NCI-H446 (cell line): ENCODE measurements at places on chromosomes 4 and X.

DNA sequence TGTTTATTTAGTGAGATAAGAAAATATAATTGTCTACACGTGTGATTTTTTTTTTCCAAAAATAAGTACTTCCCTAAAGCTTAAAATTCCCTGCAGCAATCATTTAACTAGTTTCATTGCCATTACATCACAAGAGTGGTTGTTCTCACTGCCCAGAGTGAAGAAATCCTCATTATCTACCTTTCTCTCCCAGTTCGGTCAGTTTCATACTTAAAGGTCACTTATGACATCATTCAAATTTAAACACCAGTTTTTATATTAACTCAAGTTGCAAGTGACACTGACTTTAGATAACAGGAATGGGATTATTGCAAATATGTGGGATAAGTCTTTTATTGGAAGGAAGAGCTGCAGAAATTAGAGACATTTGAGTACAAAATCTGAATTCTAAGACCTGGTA lies 1699.8 kb upstream of the IGFBP7 start:
- no peak for DNase-seq

GRCh38 chr4:122764071-122764820 lies 31.7 kb downstream of the BBS12 start:
- DNase-seq: no peak

- DNase-seq: no peak
These were observed 44.9 kb downstream of the CXCL1 start for GRCh38 chr4:73914071-73914470.

DNA sequence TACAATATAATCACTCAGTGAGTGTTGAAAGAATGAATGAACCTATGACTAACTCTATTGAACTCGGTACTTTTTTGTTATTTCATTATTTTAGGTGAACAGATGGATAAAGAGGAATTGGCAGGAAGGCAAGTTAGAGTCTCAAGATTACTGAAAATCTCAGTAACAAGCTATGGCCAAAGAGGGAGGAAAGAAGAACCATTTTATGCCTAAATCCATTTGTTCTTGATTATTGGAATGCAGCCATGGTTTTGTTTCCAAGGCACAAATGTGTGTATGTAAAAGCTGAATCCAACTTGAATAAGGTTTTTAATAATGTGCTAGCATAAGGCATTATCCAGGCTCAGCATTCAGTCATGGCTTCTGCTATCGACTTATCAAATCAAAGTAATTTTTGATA lies 196.4 kb downstream of the DTHD1 start:
- DNase-seq: peak; percentile 89

GRCh38 chr4:183345261-183345660 lies 23.0 kb upstream of the CLDN24 start:
- DNase-seq: no peak

DNA sequence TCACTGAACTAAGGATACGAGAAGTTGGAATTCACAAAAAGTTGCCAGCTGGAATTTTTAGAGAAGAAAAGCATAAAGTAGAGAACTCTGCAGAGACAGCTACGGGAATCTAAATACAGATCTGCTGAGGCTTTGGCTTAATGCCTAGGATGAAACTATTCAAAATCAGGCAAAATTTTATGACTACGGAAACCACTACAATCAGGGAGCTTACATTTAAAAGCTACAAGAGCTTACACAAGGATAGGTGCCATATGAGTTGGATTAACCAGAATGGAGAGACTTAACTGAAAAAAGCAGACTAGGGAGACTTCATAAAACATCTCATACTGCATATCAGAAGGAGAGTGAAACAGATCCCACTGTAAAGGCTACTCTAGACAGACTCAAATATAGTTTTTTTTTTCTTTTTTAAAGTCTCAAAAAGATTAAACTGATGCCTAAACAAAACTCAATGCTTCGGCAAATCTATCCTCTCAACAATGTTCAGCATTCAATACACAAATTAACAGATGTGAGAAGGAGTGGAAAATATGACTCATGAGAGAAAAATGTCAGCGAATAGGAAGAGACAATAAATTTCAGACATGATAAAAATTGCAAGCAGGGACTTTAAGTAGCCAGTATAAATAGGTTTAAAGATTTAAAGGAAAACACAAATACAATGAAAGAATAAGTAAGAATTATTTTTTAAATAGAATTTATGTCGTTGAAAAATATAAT lies 586.1 kb downstream of the FSTL5 start:
- no peak for DNase-seq

- DNase-seq: no peak
These were observed 22.4 kb downstream of the STK26 start for GRCh38 chrX:132045456-132045855.

DNA sequence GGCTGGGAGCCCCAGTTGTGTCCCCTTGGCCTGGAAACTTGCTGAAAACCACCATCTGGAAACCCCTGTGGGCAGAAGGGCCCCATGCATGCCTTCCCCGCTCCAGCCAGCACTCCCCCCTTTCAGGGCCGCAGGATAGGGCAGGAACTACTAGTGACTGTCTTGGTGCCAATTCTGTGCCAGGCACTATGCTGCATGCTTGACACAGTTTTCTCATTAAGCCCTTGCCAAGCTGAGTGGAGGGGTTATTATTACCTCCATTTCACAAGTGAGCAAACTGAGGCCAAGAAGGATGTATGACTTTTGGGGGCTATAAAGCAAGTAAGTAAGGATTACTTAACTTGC lies 73.6 kb upstream of the PJA1 start:
- no peak for DNase-seq

- DNase-seq: no peak
These were observed 41.9 kb downstream of the PCDH19 start for GRCh38 chrX:100368167-100368566.

GRCh38 chrX:15321447-15321846 lies 6.0 kb upstream of the ASB11 start:
- no peak for DNase-seq

DNA sequence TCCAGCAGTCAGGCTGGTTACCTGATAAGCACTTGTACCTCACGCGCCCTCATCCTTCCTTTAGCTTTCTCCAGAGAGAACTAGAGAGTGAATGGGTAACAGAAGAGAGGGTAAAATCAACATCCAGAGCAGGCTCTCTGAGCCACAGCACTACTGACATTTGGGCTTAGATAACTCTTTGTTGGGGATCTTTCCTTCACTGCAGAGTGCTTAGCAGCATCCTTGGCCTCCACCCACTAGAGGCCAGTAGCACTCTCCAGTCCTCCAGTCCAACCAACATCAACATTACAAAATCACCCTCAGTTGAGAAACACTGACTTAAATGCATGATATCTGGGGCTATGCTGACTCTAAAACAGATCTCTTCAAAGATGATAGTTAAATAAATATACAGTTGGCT lies 220.7 kb downstream of the TACR3 start:
- no peak for DNase-seq

DNA sequence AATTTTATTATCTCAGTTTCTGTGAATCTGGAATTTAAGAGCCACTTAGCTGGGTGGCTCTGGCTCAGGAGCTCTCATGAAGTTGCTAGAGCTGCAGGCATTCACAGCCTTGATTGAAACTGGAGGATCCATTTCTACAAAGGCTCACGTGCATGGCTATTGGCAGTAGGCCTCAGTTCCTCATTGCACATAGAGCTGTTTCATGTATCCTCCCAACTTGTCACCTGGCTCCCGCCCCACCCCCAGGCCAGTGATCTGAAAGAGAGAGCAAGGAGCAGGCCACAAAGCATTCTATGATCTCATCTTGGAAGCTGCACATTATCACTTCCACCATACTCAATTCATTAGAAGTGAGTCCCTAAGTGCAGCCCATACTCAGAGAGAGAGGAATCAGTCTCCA lies 18.5 kb upstream of the AP1AR start:
- no peak for DNase-seq

- DNase-seq: no peak
These were observed 168.6 kb downstream of the AFAP1 start for GRCh38 chr4:7771056-7771455.

- DNase-seq: no peak
These were observed 64.1 kb downstream of the STX18 start for GRCh38 chr4:4477796-4478195.

- DNase-seq: no peak
These were observed 46.1 kb upstream of the TLR2 start for GRCh38 chr4:153638011-153638410.

DNA sequence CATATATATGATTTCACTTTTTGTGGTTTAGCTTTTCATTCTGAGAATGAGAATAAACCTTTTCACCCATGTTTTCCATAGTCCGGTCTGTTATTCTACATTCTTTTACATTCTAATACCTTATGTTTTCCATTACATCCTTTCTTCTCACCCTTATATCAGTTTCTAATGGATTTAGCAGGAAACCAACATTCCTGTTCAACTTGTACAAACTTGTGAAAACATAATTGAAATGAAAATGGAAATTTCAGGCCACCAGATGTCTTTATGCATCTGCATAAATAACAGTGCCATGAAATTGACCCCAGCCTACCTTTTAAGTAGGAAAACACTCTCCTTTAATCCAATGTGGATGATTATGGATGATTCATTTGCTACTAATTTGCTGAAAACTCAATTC lies 494.8 kb upstream of the ZFP42 start:
- no peak for DNase-seq

GRCh38 chrX:68307769-68308168 lies 125.5 kb downstream of the OPHN1 start:
- DNase-seq: no peak

GRCh38 chr4:54741202-54741601 lies 83.4 kb downstream of the KIT start:
- no peak for DNase-seq

DNA sequence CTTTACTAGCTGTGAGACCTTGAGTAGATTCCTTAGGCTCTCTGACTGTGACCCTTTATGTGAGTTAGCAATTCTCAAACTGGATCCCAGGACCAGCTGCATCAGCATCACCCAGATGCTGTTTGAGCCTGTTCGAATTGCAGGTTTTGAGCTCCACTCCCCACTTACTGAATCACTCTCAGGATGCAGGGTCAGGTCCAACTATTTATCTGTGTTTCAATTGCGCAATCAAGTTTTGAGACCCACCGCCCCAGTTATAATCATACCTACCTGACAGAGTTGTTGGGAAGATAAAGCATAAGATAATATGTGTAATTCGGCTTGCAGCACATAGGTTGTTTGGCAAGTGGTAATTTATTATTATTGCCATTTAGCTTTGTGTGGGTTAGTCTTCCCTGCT lies 155.8 kb upstream of the DGKK start:
- DNase-seq: no peak

- no peak for DNase-seq
These were observed 109.1 kb upstream of the SLC4A4 start for GRCh38 chr4:71229477-71230270.

- no peak for DNase-seq
These were observed at the start of gene TMEM131L for GRCh38 chr4:153466081-153466948. TSS of gene TMEM131L (plus strand) at chr4:153466360. CDS start at chr4:153466398, 38 bp downstream.

DNA sequence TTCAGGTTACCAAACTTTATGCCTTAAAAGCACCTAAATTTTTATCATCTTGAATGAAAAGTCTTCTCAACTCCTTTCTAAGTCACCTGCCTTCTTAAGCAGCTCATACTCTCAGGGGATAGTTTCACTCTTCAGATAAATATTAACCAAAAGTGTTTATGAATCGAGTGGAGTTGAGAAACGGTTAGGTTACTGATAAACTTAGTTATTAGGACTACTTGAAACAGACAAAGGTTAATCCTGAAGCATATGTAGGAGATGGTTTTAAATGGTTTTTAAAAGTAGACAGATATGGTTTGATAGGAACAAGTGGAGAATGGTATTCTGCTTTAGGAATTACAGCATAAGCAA lies 32.8 kb downstream of the CLDN22 start:
- no peak for DNase-seq

GRCh38 chrX:120568035-120568434 lies 7.3 kb upstream of the CUL4B start:
- DNase-seq: no peak

DNA sequence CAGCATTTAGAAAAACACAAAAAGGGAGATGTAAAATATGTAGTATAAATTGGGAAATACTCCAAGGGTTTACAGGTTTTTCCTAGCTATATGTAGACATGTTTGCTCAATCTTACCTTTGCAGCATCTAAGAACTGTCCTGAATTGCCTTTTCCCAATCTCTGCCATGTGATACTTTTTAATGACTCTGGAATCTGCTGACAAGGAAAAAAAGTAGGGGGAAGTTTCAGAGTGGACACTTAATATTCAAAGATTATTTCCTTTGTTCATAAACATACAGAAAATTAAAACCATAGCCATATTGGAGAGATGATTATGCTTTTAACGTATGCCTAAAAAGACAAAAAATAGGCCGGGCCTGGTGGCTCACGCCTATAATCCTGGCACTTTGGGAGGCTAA lies 41.4 kb downstream of the ABCB7 start:
- DNase-seq: no peak
